Activated T-cell treated with anti-CD3 and anti-CD28 coated beads for 48 hours (primary cell): ENCODE measurements at places on chromosomes 11 and 22.
A peak's percentile ranks its signal among the peaks of the same experiment; 100 is the strongest.

GRCh38 chr11:13168271-13168670, 109.3 kb upstream of the BMAL1 start:
- no peak for DNase-seq

- no peak for DNase-seq
These were observed 168.6 kb downstream of the ADAMTS15 start for GRCh38 chr11:130617001-130617400.

DNA sequence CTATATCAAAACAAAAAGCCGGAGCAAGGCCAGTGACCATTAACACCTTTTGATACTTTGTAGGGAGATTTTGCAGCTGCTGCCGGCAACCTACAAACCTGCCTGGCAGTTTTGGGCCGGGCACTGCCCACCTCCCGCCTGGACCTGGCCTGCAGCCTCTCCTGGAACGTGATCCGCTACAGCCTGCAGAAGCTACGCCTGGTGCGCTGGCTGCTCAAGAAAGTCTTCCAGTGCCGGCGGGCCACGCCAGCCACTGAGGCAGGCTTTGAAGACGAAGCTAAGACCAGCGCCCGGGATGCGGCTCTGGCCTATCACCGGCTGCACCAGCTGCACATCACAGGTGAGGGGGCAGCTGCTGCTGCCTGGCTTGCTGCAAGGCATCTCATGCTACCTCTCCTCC, 34.2 kb downstream of the SHISA8 start:
- no peak for DNase-seq

- DNase-seq = no peak
These were observed 79.5 kb upstream of the PICALM start for GRCh38 chr11:86148345-86148747.

DNA sequence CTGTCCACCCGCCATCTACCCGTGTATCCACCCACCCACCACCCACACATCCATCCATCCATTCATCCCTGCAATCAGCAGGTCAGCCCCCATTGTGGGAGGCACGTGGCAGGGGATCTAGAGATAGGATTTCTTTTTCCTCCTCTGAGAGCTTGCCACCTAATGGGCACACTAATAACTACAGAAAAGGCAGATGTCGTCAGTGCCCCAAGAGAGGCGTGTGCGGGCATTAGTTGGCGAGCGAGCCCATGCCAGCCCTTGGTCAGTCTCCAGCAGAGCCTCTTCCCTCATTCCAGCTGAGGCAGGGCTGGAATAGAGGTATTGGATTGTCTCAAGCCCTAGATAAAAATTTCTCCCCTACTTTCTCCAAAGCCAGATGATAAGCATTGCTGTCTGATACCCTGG, 9.7 kb downstream of the USP2 start:
- no peak for DNase-seq

DNA sequence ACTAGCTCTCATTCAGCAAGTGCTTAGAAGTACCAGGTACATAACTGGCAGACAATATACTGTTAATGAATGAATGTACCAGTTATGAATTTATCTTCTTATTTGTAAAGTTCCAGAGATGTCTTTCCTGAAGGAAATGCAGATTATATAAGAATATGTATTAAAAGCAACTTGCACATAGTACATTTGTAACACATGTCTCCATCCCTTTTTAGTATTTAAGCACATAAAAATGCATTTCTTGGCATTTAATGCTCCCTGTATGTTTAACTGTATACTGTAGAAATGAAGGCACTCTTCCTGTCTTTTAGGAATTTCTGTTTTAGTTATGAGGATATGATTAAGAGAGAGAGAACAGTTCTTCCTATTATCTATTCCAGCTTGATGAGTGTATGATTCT, 241.3 kb downstream of the NELL1 start:
- no peak for DNase-seq

- no peak for DNase-seq
These were observed 191.6 kb upstream of the CADM1 start for GRCh38 chr11:115695677-115696364.

GRCh38 chr11:75820645-75821044, 5.6 kb downstream of the UVRAG start:
- DNase-seq = no peak

DNA sequence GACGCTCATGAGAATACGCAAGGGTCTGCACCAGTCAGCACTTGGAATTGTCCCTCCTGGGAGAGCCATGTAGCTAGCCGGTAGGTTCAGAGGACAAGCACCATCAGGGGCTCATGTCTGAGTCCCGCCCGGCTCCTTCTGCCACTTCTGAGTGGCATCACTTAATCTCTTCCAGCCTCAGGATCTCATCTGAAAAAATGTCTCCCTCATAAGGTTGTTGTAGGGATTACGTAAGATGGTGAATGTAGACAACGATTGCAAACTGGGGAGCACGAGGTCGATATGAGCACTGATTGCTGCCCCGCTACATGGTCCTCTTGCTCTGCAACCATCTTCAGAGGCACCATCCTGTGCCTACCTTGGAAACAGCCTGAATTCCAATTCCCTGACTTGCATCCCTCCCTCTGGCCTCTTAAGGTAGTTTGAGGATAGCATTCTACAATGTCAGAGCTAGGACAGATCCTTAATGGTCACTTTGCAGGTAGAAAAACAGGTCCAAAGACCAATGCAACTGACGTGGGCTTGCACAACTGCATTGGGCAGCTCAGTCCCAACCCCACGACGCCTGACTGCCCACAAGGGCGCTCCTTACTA, 115.8 kb upstream of the TMEM45B start:
- DNase-seq = no peak

GRCh38 chr22:45582236-45582954, 79.7 kb downstream of the FBLN1 start:
- DNase-seq = no peak

DNA sequence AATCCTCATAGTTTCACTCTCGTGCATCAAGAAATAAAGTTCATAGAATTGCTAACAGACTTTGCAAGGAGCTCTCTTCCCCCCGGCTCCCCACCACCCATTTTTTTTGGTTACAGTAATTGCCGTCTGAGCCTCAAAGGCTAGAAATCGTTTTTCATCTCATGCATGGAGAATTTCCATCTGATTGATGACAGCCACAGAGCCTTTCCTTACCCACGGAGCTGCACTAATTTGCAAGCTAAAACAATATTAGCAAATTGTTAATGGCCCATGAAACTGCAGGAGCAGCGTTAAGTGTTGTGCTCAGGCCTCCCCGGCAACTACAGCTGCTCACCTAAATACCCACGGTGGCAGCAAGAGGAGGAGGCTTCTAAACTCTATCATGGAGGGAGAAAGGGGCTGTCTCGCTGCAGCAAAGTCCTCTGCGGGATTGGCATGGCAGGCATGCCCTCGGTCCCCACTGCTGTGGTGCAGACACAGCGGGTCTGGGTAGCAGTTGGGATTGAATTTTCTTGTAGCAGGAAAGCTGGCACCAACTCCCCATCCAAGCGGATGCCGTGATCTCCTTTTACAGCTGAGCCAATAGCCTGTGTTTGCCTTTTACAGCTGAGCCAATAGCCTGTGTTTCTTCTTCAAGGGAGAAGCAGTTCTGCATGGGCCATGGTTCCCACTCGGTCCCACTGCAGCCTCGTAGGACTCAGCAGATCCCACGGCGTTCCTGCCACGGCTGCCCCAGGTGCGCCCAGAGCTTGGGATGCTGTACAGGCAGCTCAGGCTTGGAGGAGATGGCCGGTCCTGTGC, 412.3 kb downstream of the BRD1 start:
- DNase-seq = no peak

DNA sequence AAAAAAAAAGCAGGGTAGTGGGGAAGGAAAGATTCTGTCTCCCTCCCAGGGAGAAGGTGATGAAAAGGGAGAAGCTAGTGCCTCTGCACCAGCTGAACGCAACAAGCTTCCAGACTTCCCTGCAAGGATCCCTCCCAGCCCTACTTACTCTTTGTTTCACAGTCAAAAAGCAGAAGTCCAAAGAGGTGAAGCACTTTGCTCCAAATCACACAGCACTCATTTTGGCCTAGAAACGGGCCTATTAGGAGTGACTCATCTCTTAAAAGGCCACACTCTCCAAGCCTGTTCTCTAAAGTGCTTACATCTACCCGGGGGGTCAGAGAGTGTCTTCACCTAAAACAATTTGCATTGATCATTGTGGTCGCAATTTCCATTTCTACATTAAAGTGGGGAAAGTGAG, 17.7 kb upstream of the GRK3 start:
- DNase-seq = no peak

GRCh38 chr11:1878137-1879031, 13.3 kb downstream of the PRR33 start:
- no peak for DNase-seq

GRCh38 chr11:5390210-5390609, 6.6 kb downstream of the OR51M1 start:
- DNase-seq = no peak

DNA sequence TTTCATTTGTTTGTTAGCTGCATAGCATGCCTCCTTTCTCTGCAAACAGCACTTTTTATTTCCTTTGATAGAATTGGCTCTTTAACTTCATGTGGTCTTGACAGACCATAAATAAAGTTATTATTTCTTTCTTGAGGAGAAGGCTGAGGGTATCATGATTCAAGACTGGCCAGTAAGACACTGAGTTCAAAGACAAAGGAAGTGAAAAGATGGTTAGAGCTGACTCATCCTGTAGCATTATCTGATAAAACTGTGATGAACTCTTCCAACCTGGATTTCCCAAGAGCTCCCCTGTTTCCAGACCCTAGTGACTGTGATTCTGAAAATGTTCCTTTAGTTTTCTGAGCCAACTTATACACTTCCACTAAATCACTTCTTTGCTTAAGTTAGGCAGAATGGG, 179.3 kb upstream of the FAT3 start:
- no peak for DNase-seq

DNA sequence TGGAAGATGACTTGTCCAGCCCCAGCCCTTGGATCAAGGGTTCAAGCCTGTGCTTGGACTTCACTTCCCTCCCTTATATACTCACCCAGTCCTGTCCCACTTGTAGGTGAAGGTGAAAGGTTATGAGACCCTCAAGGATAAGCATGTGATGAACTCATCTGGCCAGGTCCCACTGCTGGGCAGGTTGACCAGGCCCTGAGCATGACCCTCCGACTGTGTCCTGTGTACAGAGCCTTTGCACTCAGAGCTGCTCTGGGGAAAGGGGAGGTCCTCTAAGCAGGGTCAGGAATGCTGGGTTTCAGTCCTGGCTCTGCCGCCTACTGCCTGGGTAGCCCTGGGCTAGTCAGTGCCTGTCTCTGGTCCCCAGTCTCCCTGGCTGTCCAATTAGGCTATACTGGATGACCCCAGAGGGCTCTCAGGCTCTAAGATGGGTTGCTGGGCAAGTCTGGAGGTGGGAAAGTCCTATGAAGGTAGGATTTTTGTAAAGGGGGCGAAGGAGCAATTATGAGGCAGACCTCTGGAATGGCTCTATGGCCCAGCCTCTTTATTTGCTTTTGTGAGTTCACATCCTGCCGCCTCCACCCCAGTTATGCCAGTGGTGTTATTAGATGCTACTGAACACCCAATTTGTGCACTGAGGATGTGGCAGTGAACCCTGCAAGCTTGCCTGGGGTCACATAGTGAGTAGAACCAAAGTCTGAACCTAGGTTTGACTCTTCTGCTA, 14.1 kb downstream of the DGAT2 start:
- no peak for DNase-seq

GRCh38 chr11:2865922-2866577, 19.5 kb downstream of the CDKN1C start:
- DNase-seq = no peak

DNA sequence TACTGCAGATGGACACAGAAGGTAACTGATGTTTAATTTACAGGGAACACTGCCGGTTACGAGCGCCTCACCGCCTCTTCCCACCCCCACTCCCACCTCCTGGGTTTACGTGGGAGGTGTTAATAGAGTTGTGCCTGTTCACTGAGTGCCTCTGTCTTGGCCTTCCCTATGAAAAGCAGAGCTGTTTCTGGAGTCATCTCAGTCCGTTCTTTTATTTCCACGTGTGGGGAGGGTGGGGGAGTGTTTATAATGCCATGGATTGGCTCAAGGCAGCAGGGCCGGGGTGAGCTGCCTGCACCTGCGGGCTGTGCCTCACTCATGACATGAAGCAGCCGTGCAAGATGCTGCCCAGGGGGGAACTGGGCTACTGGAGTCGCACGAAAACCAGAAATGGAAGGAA, 322.7 kb downstream of the CADM1 start:
- no peak for DNase-seq

DNA sequence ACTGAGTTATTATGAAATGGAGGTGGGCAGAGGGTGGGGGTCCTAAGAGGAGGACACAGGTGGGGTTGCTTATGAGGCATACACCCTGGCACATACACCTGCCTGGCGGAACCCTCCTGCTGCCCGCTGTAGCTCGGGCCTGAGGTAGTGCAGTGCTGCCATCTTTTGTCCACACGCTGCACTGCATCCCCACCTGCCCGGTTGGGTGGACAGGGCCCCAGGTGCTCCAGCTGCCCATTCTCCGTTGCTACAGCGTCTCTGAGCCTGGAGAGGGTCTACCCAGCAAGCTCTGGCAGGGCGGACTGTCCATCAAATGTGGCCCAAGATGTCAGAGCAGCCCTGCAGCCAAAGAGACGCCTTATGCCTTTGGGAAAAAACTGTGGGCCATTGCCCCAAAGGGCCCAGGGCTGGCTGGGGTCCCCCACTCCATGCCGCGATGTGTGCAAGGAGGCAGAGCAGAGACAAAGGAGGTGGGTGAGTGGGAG, 131.2 kb downstream of the BUD13 start:
- DNase-seq = peak; percentile 25

DNA sequence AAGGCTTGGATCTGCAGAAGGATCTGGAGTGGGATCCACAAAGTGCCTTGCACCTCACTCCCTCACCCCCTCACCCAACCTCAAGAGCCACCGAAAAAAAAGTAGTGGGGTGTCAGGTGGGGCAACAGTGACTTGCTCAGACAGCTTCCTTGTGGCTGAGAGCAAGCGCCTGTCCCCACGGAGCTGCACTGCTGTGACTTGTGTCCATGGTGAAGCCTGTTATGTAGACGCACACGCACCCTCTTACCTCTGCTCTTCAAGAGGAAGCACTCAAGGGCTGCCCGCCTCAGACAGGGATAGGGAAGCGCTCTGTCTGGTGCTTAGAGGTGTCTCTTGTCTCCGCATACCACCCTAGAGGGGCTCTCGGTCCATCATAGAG, 1.2 kb downstream of the DRD2 start:
- DNase-seq = no peak

DNA sequence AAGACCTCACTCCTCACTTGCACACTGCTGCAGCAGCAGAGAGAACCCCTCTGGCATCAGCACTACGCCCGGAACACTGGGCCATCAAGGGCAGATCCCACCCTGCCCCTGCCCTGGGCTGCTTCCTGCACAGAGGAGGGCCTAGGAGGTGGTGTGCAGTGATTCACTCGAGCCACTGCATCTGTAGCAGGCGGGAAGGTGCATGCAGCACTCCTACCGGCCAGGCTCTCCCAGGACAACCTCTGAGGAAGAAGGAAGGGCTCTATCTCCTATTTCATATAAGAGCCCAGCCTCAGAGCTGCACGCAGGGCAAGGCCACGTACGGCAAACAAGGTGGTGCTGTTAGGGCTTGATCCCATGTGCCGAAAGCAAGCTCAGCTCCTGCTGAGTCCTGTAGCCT, 14.2 kb downstream of the RANGAP1 start:
- no peak for DNase-seq

- no peak for DNase-seq
These were observed 56.2 kb upstream of the ARHGAP42 start for GRCh38 chr11:100630898-100631297.

GRCh38 chr22:43388420-43388851, 23.4 kb upstream of the MPPED1 start:
- peak; percentile 66 for DNase-seq

- DNase-seq = no peak
These were observed 182.6 kb downstream of the LARGE1 start for GRCh38 chr22:33737662-33738061.

- peak; percentile 24 for DNase-seq
These were observed 13.7 kb downstream of the NFRKB start for GRCh38 chr11:129881570-129882170.

GRCh38 chr11:60633645-60634044, 65.8 kb upstream of the MS4A8 start:
- DNase-seq = no peak
